ENCODE measurements at places on chromosomes 5 and 9.

GRCh38 chr9:14945351-14945750, 35.1 kb upstream of the FREM1 start:
- no peak for DNase-seq

DNA sequence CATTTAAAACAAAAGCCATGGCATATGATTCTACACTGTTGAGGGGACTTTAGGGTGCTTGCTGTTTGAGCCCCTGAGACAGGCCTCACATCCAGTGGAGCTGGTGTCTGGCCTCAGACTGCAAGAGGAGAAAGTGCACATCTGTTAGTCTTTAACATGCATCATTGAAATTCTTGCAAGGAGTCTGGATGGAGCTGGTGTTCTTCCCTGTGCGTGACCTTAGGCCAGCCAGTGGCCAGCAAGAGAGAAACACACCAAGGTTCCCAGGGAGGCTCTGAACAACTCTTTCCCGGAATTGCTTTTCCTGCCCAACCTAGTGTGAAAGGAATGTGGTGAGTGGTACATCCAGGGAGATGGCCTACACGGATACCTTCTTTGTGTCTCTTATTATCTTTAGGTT, 282.8 kb upstream of the TNC start:
- DNase-seq, result no peak

- DNase-seq, result no peak
Measured at GRCh38 chr9:6545017-6545691, 100.4 kb downstream of the GLDC start.

DNA sequence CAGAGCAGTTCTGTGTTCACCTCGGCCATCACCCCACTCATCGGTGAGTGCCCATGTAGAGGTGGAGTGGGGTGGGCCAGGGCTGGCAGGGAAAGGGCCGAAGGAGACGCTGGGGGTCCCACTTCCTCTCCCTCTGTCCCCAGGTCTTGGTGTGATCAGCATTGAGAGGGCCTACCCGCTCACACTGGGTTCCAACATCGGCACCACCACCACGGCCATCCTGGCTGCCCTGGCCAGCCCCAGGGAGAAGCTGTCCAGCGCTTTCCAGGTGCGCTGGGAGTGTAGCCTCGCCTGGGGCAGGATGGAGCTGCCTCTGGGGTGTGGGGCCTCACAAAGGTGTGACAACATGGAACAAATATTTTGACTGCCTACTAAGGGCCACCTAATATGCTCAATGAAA, 3.7 kb downstream of the PFN3 start:
- no peak for DNase-seq

DNA sequence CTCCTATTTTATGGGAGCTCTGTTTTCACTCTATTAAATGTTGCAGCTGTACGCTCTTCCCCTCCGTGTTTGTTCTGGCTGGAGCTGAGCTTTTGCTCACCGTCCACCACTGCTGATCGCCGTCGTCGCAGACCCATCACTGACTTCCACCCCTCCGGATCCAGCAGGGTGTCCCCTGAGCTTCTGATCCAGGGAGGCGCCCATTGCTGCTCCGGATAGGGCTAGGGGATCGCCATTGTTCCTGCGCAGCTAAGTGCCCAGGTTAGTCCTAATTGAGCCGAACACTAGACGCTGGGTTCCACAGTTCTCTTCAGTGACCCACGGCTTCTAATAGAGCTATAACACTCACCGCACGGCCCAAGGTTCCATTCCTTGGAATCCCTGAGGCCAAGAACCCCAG, 96.2 kb upstream of the PRDM9 start:
- no peak for DNase-seq

DNA sequence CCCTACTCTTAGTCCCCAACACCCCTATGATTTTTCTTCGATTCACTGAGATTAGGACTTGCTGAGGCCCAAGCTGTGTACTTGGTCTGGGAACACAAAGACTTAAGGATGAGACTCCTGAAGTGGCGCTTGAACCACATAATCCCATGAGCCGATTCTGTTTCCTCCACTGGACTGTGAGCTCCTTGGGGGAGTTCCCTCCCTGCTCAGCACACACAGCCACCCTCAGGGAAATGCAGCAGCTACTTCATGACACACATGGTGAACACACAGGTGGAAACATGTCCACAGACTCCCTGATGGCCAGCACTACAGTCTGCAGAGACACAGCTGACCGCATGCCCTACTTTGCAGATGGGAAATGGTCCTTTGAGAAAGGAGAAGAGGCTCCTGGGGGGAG, 101.1 kb downstream of the C5orf15 start:
- DNase-seq, result no peak

DNA sequence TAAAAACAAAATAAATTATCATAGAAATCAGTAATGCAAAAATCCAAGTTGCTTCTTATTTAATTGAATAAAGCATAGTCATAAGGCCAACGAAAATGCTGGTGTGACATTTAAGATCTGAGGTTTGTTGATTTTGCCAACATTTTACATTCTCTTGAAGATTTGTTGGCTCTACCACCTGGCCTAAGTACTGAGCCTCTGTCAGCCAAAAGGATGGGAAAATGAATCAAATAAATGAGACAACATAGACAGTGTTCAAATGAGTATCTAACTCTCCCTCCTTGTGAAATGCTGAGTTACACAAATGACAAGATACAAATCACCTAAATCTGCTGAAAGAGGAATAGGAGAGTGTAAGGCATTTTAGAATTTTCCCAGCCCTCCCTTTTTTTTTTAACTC, 575.0 kb downstream of the CDH12 start:
- DNase-seq, result no peak

All from breast epithelium (tissue), 4 donors.